ENCODE measurements at places on chromosomes 16 and 17.

DNA sequence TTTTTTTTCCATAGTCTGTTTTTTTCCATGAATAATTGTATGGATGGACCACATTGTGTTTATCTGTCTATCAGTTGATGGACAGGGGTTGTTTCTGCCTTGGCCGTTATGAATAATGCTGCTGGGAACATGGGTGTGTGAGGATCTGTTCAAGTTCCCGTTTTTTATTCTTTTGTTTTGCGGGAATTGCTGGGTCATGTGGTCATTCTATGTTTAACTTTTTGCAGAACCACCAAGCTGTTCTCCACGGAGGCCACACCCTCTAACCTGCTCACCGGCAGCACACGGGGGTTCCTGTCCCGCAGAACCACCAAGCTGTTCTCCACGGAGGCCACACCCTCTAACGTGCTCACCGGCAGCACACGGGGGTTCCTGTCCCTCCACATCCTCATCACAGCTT is 5.9 kb upstream of the MSLN start:
- no peak for DNase-seq

DNA sequence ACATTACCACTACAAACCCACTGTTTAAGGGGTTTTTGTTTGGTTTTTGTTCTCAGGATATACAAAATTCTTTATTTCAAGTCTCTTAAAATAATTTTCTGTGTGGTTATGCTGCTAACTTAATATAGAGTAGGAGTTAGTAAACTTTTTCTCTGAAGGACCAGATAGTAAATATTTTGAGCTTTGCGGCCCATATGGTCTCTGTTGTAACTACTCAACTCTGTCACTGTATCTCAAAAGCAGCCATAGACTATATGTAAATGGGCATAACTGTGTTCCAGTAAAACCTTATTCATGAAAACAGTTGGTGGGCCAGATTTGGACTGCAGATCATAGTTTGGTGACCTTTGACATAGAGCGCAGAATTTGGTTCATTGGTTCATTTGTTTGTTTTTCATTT is 7.2 kb downstream of the TANGO6 start:
- no peak for DNase-seq

- no peak for DNase-seq
These were observed 18.1 kb downstream of the ANKFN1 start for GRCh38 chr17:56171186-56171959.

DNA sequence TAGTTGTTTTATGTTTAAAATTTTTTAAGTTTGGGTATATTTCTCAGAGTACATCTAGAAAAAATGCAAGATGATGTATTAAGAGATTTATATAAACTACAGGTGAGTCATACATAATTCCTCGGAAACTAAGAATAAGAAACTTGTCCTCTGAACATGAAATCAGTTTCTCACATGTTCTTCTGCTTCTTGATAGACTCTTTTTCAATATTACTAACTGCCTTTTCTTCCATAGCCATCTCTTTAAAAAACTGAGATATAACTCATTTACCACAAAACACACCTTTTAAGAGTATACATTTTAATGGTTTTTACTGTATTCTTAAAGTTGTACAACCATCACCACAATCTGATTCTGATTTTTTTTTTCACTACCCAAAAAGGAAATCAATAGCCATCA is 238.4 kb upstream of the AXIN2 start:
- DNase-seq: no peak

- DNase-seq: no peak
These were observed 7.1 kb downstream of the NUDT16L1 start for GRCh38 chr16:4700380-4700996.

DNA sequence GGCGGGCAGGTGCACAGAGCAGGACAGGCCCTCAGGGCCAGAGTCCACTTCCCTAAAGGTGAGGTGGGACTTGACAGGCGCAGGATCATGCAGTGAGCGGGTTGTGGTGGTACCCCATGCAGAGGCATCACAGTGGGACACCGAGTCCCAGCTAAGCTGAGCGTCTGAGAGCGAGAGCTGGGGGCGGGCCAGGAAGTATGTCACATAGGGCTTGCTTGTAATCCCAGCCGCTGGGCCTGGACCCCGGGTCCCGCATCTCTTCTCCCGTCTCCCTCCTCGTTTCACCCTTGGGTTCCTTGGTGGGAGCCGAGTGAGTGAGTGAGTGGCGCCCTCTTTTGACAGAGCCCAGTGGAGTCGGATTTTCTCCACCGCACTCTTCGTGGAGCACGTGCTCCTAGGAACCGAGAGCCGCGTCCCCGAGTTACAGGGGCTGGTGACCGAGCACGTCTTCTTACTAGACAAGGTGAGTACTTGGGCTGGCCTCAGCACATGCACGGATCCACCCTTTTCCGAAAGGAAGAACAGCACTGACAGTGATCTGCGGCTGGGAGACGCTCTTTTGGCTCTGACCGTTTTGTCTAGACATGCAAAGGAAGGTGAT is 50.8 kb upstream of the ENDOV start:
- no peak for DNase-seq

GRCh38 chr17:68622423-68622822 is 21.3 kb upstream of the FAM20A start:
- no peak for DNase-seq

GRCh38 chr16:55043499-55043898 is 112.8 kb downstream of the IRX5 start:
- no peak for DNase-seq

- no peak for DNase-seq
These were observed 13.5 kb downstream of the COL1A1 start for GRCh38 chr17:50187751-50188530.

GRCh38 chr16:86353948-86354347 is 156.4 kb upstream of the FOXF1 start:
- DNase-seq: no peak

DNA sequence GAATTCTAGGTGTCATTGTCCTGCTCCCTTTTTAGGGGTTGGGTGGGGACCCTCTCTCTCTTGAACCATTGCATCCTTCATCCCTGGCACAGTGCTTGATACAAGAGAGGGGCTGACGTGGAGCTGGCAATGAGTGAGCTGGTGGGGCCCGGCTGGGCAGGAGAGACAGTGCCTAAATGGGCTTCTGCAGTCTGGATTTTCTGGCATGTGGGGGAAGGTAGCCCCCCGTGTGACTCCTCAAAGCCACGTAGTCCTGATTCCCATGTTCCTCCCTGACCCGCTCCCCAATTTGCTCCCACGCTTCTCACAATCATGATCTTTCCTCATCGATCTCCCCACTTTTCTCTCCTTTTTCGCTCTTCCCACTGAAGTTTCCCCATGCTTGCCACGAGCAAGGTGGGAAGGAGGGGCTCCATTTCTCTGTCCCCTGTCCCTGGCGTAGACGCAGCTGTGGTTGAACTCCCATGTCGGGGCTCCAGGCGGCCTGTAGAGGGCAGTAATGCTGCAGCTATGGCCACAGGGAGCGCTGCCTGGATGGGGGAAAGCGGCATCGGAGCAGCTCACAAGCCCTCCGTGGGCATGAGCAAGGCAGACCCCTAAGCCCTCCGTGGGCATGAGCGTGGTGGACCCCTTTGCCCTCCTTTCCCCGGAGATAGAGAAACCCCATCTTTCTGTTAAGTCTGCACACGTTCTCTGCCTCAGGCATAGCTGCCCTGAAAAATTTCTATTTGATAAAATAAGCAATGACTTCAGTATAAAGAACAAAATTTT is 47.5 kb downstream of the HAPSTR1 start:
- peak; percentile 84 for DNase-seq

GRCh38 chr17:79997011-79997660 is 38.5 kb downstream of the TBC1D16 start:
- DNase-seq: no peak

- no peak for DNase-seq
These were observed 106.2 kb downstream of the XYLT1 start for GRCh38 chr16:17364319-17365210.

DNA sequence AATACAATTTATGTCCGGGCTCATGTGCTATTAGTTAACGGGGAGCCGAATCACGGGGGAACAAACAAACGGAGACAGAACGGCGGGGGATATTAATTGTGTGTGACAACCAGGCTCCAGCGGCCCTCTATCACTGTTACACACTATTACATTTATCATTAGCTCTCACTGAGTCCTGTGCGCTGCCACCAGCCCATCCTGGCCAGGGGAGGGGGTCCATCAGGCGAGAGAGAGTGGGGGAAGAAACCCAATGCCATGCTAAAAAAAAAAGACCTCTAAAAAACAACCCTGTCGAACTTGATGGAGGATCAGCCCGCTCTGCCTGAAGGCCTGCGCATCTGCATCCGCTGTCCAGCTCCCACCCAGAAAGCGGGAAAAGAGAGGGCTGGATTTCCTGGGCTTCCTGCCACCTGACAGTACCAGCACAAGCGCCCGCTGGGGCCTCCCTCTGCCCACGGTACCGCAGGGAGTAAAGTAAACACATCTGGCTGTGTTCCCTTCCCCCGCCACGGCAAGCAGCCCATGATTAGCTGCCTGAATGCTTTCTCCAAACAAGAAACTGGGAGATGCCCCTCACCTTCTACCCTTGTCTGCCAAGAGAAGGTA is 41.7 kb downstream of the PIPOX start:
- DNase-seq: no peak

GRCh38 chr16:56836410-56837230 is 28.4 kb upstream of the SLC12A3 start:
- DNase-seq: no peak

DNA sequence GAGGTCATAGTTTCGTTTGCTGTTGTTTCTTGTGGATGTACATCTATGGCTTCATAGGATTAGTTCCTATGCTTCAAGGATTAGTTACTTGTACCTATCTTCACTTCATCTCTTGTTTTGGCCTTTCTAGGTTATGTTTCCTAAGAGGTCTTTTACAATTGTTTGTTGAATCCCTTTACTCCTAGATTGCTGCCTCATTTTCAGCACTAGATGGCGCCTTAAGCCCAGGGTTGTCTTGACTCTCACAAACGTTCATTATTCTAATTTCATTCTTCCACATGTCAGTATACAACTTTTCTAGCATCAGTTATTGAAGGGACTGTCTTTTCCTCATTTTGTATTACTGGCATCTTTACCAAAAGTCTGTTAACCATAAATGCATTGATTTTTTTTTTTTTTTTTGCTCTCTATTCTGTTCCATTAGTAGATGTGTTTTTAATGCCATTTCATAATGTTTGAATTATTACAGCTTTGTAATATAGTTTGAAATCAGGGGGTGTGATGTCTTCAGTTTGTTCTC is 45.0 kb upstream of the NACA2 start:
- no peak for DNase-seq

GRCh38 chr16:83935005-83935857 is 17.8 kb upstream of the OSGIN1 start:
- DNase-seq: no peak
